ENCODE measurements at places on chromosomes 11 and 22. TPM values are rescaled to one million over a fixed set of nuclear protein-coding genes. Genes with fewer than 3 reads are reported as not detected.

The MS4A6E gene
- not detected for total RNA-seq

The GTSE1 gene
- 2.2 TPM for total RNA-seq

The RBM14 gene
- 201 TPM for total RNA-seq

The CECR2 gene
- total RNA-seq = 0.05 TPM

The HORMAD2 gene
- total RNA-seq = not detected

The FOLR1 gene
- total RNA-seq = not detected

The MLC1 gene
- 0.87 TPM for total RNA-seq

The TOP3B gene
- 41.3 TPM for total RNA-seq

The SCGB1A1 gene
- 1.1 TPM for total RNA-seq

The LMO2 gene
- 0.38 TPM for total RNA-seq

GRCh38 chr11:124798991-124799347 is 1.2 kb downstream of the MSANTD2 start:
- no peak for DNase-seq

- no peak for DNase-seq
These were observed 22.6 kb downstream of the PTPN5 start for GRCh38 chr11:18768978-18769377.

- no peak for DNase-seq
These were observed 35.4 kb upstream of the LINC01488 start for GRCh38 chr11:69446108-69446507.

GRCh38 chr11:1667906-1668305 is 29.1 kb upstream of the KRTAP5-6 start:
- DNase-seq = no peak

- no peak for DNase-seq
These were observed 1420.7 kb downstream of the TBC1D22A start for GRCh38 chr22:48182846-48183805.

GRCh38 chr11:119694334-119694733 is 34.7 kb downstream of the NECTIN1 start:
- DNase-seq = no peak

- DNase-seq = no peak
These were observed 418.0 kb upstream of the SYN3 start for GRCh38 chr22:33476206-33476605.
